ENCODE measurements at places on chromosomes 6 and 20.

DNA sequence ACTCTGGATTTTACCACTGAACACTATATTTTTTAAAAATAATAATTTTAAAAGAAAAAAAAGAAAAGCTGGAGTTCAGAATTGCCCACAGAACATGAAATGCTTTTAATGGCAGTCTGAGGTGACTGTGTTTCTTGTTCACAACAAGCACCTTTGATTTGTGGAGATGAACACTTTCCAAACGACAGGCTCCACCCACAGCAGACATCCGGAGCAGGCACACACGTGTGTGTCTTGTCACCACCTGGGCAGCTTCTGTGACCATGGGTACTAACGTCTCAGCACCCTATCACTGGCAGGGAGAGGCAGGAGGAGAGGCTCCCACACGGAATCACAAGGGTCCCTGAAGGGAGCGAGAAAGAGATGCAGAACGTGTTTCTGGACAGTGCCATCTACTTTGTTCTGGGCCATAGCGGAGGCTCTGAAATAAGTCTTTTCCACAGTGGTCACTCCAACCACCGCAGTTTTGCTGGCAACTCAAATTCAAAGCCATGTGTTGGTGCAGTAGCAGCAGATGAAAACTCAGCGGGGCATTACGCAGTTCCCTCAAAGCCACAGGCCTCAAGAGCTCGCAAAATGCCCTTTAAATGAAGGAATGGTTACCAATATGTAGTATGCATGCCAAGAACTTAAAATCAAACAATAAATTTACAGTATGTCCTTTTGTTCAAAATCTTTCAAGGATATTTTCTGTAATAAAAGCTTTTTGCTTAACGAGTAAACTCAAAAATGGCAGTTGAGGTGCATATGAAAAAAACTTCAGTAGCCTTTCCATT lies 242.2 kb downstream of the FOXC1 start:
- DNase-seq = no peak

GRCh38 chr6:13299403-13299821 lies 28.9 kb downstream of the TBC1D7 start:
- DNase-seq = no peak

DNA sequence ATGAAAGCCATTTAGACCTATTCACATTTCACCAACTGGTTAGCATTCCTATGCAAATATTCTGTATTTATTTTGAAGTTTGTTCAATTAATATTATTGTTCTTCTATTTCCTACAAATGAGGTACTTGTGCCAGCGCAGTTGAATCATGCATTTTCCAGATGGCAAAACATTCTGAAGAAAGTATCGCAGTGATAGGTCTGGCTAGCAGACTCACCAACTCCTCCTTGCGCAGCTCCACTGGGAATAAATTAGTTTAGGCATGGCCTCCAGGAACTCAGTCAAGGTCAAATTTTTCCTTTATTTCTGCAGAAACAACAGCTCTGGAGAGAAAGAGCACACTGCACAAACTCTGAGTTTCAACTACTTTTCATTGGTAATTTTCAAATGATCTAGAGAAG lies 437.7 kb downstream of the COL12A1 start:
- DNase-seq = no peak

DNA sequence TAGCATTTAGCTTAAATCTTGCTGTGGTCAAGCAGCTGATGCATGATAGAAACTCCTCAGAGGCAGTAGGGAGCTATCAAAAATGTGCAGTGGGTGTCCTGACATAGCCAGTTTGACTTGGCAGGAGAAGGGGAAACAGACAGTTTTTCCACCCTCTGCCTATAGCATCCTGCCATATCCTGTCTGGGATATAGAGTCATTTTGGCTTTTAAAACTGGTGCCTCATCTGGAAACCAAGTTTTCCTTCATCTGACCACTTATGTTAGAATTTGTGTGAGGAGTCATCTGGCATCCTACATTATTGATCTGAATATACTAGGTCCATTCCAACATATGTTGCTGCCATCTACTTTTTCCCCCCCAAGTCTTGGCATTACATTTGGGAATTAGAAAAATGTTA lies 284.1 kb downstream of the CD109 start:
- no peak for DNase-seq

DNA sequence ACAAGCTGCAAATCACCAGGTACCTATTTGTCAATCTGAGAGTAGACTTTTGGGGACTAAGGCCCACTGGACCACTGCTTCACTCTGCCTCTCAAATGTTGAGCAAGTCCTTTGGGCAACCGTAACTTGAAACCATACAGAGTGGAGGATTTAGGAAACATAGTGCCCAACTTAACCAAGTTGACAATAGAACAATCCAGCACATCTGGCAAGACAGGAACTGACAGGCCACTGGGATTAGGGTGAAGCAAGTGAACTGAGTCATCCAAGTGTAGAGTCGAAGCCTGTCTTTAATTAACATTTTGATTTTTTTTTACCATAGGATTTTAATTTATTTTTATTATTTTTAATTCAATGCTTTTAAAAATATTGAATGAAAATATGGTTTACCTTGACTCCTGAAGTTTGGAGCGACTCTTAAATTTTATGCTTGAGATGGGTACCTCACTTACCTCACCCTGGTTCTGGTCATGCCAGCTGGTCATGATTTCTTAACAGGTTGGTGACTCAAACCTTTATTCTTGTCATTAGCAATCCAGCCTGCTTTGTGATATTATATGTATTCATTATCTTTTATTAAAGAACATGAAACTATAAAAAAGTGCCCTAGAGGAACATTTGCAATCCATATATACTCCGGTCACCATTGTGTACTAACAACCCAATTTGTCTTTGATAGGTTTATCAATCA lies 312.1 kb upstream of the DEFB112 start:
- no peak for DNase-seq

GRCh38 chr6:73537677-73538076 lies 16.8 kb upstream of the EEF1A1 start:
- DNase-seq = no peak

DNA sequence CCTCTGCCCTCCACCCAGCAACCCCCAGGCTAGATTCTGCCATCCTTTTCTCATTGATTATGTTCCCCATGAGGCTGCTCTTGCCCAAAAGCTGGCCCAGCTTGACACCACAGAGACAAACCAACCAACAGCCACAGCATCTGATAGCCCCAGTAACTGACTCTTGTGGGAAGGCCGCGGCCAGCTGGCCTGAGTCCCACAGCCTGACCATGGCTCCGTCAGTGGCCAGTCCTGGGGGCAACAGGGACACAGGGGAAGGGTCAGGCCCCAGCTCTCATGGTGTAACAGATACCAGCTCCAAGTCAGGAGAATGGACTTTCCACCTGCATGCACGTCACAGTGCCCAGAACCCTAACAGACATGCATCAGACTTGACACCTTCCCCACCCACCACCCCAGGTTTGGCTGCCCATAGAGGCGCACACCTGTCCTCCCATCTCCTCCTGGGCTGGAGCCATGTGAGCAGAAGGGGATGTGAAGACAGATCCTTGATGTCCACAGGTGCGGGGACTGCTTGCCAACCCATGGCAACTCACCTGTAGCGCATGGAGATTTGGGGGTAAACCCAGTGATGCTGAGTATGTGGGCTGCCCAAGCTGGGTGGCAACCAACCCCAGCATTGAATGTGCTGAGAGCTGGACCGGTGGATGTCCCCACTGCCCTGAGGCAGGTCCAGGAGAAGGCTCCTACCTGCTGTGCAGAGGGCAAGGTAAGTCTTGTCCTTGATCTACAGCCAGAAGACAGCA lies 18.8 kb downstream of the RIPOR3 start:
- no peak for DNase-seq

- no peak for DNase-seq
Measured at GRCh38 chr6:18577491-18577890, 190.3 kb downstream of the RNF144B start.

DNA sequence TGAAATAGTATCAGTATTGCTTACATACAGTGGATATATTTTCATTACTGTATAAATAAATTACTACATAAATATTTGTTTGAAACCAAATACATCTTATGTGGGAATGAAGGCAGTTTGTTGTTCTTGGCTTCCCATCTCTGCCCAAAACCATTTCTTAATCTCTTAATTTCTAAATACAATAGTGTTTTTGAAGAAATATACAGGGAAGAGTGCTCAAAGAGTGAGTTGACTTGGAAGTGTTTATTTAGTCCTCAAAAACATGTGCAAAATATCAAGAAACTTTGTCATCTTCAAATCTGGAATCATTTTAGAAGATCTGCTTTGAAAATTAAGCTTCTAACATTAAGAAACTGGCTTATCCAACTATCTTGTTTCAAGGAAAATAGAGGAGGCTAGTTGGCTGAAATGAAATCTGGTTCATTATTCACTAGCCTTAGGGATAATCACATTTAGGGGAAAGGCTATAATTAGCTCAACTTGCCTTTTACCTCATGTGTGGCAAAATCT lies 259.8 kb upstream of the FLRT3 start:
- DNase-seq = no peak

GRCh38 chr6:56618050-56618449 lies 24.6 kb downstream of the DST start:
- no peak for DNase-seq

GRCh38 chr20:24465730-24466129 lies 3.7 kb upstream of the SYNDIG1 start:
- DNase-seq = no peak

- DNase-seq = no peak
Measured at GRCh38 chr6:144190080-144190479, 39.8 kb downstream of the STX11 start.

DNA sequence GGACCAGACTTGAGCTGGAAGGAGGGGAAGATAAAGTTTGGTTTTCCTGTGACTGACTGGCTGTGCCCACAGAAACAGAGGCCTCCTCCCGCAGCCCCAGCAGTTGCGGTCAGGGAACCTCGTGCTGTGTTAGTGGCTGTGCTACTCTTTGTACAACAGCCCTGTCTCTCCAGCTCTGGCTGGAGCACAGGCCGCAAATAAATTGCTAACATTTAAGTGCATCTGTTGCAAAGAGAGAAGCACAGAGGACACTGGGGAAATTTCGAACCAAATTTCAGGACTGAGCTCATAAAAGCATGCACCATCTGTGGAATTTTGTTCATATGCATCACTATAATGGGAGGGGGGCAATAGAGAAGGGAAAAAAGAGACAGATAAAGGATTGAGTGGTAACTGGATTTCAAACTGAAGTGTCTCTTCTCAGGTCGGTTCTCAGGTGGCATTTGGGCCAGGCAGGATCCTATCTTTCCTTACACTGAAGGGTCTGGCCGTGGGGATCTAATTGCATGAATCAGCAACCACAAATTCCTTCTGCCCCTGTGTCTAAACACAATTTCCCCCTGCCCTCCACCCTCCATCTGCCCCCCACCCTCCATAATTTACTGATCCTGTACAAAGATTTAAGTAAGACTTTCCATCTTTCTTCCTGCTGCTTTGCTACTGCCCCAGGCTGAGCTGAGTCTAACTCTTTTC lies 88.9 kb upstream of the ATXN1 start:
- no peak for DNase-seq

DNA sequence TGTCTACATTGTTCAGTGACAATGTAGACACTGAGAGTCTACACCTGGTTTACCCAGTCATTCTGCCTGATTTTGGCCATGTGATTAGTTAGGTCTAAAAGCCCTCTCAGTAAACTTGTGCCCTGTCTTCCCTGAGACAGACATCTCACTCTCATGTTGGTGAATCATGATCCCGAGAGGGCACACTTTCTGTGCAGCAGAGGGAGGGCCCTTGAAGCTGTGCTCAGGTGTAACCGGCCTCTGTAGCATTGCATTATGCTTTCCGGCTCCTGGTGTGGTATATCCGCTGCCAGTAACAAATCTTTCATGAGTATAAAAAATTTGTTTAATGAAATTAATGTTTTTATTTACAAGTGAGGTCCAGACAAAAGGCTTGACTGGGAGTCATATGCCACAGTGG lies 85.0 kb downstream of the RALGAPA2 start:
- DNase-seq = no peak

GRCh38 chr20:23203310-23203709 lies 117.2 kb upstream of the CD93 start:
- DNase-seq = no peak

- no peak for DNase-seq
Measured at GRCh38 chr6:144351379-144352127, 66.4 kb downstream of the UTRN start.

GRCh38 chr20:13342469-13343242 lies 121.6 kb downstream of the ISM1 start:
- no peak for DNase-seq

GRCh38 chr6:144809120-144809519 lies 524.0 kb downstream of the UTRN start:
- DNase-seq = no peak

DNA sequence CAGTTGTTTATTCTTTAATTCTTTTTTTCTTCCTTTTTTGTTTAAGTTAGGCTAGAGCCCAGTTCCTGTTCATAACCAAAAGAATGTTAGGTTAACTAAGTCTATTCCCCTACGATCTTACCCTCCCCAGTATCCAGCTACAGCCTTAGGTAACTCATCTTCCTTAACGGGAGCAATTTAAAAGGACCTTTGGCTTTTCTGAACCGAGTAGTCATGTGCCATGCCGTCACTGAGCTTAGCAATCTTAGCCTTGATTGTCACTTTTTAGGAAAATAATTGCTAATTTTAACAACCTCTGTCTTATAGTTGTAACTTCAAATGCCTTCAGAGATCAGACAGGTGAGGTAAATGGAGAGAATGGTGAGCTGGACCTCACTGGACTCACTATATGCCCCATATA lies 6.2 kb downstream of the METTL24 start:
- DNase-seq = no peak

DNA sequence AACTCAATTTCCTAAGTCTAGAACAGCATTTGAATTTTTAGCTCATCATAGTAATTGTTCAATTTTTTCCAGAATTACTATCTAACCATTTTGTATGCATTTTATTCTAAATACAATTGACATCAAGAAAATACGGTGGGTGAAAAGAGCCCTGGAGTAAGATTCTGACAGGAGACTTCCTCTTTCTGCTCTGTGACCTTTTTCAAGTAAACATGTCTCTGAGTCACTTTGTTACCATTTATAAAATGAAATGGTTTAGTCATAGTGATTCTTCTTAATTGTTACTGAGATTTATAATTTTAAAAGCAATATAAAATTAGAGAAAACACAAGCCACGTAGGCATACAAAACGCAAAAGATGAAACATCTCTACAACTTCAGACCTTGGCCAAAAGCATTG lies 80.2 kb downstream of the PLCB1 start:
- no peak for DNase-seq

DNA sequence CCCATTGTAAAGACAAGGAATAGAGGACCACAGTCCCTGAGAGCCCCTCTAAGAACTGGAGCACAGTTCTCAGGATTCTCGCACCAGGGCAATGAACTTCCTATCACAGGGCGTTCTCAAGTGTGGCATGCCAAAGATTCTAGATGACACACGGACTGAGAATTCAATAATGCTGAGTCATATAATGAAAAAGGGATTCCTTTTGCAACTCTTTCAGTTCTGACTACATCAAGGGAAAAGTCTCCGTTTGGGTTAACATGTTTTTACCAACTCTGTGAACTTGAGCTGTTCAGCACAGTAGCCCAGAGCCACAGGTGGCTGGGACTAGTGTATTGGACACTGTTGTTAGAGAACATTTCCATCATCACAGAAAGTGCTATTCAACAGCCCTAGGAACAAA lies 3.4 kb downstream of the MED20 start:
- DNase-seq = no peak

- DNase-seq = no peak
Measured at GRCh38 chr6:54916858-54917257, 70.3 kb downstream of the FAM83B start.

GRCh38 chr6:32166411-32167061 lies 2.1 kb downstream of the EGFL8 start:
- no peak for DNase-seq

- DNase-seq = no peak
Measured at GRCh38 chr20:51139891-51140290, 117.0 kb upstream of the KCNG1 start.

Data from activated naive CD8-positive, alpha-beta T cell treated with anti-CD3 and anti-CD28 coated beads, Interleukin-2, amount 50 U/mL, for 16 hours (primary cell).